Lower leg skin (tissue), 4 donors: ENCODE measurements at places on chromosomes 5 and 9. TPM values are rescaled to one million over a fixed set of nuclear protein-coding genes. Genes with fewer than 3 reads are reported as not detected.

- DNase-seq: no peak
Measured at GRCh38 chr5:68182094-68182493, 33.5 kb upstream of the PIK3R1 start.

DNA sequence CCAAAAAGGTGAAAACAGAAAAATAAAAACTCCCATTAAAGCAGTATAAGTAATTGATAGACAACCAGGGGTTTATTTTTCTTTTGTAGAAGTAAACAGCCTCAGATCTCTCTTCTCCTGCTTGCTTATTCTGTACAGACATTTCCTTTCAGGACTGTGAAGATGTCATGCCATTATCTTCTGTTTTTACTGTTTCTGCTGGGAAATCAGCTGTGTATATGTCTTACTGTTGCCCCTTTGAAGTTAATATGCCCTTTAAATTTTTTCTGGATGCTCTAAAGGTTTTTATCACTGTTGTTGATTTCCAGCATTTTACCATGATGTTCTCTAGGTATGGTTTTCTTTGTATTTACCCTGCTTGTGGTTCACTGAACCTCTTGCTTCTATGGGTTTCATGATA is 199.5 kb downstream of the NXNL2 start:
- DNase-seq: no peak

- DNase-seq: no peak
Measured at GRCh38 chr9:96021551-96022444, 146.3 kb downstream of the ERCC6L2 start.

DNA sequence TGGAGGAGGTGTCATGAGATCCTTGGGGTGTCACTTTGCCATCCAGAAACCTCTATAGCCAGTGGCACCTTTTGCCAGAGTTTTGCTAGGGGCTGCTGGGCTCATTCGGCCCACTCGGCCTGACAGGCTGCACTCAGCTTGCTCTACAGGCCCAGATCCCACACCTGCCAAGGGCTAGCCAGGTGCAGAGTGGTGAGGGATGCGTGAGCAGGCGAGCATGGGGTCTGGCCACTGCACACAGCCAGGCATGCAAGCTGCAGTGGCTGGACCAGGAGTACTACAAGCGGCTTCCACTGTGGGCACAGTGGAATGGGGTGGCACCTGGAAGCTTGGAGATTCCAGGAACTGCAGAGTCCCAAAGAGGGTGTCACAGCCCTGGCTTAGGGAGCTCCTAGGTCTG is 372.7 kb downstream of the CHSY3 start:
- DNase-seq: no peak

DNA sequence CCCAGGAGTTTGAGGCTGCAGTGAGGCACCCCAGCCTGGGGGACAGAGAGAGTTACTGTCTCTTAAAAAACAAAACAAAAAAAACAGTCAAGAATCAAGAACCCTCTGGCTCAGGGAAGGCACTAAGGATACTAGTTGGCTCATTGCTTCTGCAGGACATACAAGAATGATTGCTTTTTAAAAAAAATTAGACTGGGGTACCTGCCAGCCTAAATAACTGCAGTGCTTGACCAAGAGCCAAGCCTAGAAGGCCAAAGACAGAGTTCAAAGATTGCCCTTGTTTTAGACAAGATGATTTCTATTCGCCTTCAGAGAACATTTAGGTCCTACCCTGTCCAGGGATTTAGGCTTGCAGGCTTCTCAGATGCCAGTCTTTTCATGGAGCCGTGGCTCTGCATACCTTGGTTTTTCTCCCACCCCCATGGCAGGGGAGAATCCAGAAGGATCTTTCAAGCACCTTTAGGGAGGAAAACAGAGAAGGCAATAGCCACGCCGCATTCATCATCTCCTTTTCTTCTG is 93.7 kb upstream of the IL6ST start:
- DNase-seq: no peak

DNA sequence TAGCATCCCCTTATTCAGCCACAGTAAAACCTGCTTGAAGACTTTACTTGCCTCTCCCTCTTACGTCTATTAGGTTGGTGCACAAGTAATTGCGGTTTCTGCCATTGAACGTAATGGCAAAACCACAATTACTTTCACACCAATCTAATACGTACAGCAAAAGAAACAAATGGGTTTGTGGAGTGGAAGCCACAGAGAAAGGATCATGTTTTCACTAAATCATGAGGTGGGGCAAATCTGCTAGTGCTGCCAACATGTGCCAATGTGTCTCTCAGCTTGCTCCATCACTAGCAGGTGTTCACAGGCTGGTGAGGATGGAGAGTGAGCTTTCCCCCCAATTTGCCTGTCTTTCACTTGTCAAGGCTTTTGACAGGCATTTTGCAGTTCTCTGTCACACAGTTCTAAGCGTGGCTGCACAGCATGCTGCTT is 15.9 kb downstream of the DMAC1 start:
- no peak for DNase-seq

GRCh38 chr5:167877114-167877722 is 414.2 kb upstream of the WWC1 start:
- DNase-seq: no peak

OBP2B gene
- not detected for total RNA-seq

NEUROG1 gene
- total RNA-seq: not detected

IRGM gene
- not detected for total RNA-seq

SPATA6L gene
- total RNA-seq: 2.0 TPM
